ENCODE measurements at places on chromosomes 1 and 21.

DNA sequence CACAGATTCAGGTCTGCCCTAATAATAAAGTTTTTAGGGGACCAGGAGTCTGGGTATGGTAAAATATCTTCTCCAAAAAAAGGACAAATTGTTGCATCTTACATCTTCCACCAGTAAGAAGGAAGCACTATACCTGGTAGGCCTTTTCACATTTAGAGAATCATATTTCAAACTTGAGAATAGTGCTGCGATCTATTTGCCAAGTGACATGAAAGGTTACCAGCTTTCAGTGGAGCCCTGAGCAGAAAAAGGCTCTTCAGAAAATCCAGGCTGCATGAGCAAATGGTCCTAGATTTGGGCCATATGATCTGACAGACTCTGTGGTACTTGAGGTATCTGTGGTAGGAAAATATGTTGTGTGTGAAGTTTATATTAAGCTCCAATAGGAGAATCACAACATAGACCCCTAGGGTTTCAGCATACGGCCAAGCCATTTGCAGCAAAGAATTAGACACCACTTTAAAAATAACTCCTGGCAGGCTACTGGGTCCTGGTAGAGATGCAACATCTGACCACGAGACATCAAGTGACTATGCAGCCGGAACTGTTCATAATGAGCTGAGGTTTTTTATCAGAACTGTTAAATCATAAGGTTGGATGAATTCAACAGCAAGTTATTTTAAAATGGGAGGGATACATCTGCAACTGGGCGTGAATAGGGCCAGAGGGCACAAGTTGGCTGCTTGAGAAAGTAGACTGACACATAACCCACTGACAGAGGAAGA is 38.6 kb upstream of the CCDC190 start:
- peak; percentile 95 for DNase-seq

DNA sequence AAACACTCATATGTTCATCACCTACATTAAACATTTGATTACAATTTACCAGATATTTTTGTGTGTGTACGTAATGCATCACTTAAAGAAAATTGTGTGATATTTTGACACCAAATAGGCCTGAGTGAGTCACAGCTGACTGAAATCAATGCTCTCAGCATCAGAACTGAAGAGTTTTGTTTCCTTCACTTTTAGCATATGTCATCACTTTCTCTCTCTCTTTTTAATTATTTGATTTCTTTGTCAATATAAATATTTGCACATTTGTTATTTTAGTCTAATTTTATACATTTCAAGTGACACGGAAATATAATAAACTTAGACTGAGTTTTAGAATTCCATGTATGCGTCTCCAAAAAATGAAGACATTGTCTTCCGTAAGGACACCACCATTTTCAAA is 545.3 kb downstream of the PTPRC start:
- no peak for DNase-seq

- peak; percentile 50 for DNase-seq
These were observed 160.6 kb upstream of the CD34 start for GRCh38 chr1:208071435-208072031.

DNA sequence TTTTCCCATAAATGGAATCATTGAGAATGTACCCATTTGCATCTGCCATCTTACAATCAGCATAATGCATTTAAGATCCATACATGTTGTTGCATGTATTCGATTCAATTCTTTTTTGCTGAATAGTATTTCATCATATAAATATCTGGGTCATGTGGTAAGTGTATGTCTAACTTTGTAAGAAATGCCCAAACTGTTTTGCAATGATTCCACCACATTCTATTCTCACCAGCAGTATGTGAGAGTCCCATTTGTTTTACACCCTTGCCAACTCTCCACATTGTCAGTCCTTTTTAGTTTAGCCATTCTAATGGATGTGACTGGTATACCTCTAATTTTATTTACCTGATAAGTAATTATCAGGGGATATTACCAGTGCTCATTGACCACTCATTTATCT is 115.8 kb upstream of the PBX1 start:
- no peak for DNase-seq

DNA sequence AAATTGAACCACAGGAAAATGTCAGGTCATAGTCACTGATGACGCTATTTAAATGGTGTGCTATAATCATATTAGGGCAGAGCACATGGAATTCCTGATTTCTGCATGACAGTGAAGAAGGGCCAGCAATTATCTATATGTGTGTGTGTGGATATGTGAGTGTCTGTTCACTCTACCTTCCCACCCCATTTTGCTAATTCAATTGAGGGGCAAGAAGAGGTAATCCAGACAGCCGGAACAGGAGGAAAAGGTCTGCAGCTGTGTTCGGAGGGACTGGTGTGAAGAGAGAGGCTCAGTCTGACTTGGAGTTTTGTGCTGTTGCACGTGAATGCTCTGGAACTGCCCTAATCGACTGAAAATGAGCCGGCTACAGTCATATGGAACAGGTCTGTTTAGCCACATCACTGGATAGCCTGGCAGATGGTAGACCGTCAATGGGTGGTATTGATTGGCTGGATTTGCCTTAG is 5.1 kb upstream of the ELAVL4 start:
- DNase-seq: no peak

DNA sequence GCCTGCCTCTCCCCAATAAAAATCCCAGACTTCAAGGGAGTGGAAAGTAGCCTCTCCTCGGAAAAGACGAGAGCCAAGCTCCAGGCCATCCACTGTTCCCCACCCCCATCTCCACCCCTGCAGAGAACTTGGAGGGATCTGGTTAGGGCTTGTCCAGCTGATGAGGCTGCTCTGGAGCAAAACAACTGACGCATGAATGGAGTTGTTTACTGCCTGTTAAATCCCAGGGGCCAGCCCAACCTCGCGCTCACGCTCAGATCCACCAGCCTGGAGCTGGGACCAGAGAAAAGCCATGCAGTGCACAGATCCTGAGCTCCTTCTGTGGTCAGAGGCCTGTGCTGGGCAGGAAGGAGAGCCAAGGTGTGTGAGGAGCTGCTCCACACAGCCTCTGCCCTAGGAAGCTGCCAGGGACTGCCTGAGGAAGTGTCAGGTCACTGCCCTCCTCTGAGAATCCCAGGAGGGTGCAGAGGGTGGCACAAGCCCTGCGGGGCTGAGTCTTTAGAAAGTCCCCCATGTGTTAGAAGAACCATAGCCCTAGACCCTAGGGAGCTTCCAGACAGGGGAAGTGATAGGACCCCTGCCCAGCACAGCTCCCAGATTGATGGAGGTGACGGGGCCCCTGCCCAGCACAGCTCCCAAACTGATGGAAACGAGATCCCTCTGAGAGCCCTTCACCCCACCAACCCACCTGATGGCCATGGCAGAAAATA is 109.0 kb upstream of the IPO9 start:
- peak; percentile 86 for DNase-seq

GRCh38 chr1:61130338-61131000 is 48.1 kb downstream of the NFIA start:
- DNase-seq: no peak

DNA sequence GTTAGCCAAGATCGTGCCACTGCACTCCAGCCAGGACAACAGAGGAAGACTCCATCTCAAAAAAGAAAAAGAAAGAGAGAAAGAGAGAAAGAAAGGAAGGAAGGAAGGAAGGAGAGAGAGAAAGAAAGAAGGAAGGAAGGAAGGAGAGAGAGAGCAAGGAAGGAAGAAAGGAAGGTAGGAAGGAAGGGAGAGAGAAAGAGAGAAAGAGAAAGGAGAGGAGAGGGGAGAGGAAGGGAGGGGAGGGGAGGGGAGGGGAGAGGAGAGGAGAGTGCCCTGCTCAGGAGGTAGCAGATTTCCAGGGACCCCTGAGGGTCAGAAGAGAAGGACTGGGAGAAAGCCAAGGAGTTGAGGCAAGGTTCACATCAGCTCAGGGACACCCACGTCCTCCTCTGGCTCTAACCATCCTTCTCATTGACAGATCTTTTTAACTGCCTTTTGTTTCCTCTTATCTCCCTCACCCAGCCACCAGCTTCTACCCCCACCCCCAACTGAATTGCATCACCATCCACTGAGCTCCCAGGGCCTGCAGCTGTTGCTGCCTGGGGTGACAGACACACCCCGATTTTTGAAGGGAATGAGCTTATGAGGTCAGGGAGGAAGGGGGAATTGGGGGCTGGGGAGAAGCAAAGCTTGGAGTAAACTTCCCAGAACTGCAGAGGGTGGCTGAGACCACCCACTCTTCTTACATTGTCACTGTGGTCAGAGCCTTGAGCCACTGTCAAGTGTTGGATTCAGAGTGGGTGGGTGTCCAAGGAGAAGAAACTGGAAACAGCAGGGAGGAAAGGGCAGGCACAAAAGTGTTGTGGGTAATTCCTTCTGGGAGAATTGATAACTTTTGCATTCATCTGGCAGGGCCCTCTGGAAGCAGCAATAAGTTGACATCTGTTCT is 91.6 kb downstream of the GLUL start:
- DNase-seq: peak; percentile 9

DNA sequence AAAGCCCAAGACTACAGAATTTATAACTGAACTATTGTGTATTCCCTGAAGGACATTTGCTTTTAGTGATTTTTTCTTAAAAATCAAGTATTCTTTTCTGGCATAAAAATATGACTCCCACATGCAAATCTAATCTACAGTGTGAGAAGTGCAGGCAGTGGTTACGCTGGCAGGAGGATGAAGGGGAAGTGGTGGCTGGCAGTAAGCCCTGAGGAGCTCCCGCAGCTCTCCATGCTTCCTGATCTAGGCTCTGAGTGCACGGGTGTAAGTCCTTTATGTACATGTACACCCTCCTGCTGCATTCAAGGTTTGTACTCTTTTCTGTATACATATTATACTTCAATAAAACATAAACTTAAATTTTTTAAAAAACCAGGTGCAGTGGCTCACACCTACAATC is 67.5 kb upstream of the PRDX6 start:
- peak; percentile 94 for DNase-seq

- peak; percentile 54 for DNase-seq
These were observed 68.9 kb upstream of the TSPAN2 start for GRCh38 chr1:115158181-115158580.

DNA sequence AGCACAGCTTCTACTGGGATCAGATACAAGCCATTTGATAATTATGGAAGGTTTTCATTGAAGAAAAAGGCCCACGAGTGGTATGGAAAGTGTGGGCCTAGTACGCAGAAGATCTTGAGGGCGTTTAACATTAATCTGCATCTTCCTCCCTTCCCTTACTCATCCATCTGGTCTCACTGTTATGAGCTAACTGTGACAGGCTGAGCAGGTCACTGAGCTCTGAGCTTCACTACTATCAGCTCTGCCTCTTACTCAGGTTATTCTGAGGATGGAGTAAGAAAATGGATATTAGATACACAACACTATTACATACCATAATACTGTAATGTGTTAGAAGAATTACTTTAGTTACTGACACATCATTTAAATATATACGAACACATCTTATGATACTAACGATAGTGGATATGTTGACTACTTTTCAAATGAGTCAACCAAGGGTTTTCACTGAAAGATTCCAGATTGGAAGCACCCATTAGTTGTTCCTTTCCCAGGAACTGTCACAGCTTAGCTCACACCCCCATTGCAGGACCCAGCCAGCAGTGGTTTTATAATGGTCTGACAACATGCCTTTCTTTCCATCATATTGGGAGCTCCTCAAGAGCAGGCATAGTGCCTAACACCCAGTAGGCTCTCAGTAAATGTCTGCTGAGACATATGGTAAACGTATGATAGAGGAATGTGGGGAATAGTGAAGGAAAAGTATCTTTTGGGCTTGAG is 97.8 kb upstream of the C8B start:
- DNase-seq: no peak

DNA sequence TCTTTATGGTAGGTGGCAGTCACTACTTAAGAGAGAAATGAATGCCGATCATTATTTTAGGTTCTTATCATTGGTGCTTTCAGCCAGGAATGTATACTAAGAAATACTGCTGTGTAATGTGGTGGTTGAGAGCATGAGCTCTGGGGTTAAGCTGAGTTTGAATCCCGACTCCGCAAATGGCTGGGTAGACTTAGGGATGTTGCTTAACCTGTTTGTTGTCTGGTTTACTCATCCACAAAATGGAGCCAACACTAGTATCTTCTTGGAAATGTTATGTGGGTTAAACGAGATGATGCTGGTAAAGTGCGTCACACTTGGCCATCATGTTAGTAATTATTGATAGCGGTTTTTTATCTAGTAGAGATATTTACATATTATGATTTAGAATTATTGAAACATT is 83.8 kb downstream of the WDR3 start:
- no peak for DNase-seq

GRCh38 chr21:41068967-41069642 is 98.9 kb upstream of the BACE2 start:
- DNase-seq: peak; percentile 58

- no peak for DNase-seq
These were observed at the start of gene RAP1GAP for GRCh38 chr1:21669258-21670058. TSS of gene RAP1GAP (minus strand) at chr1:21669357. CDS start at chr1:21620032, 49,325 bp downstream.

- no peak for DNase-seq
These were observed 3.3 kb downstream of the VWA1 start for GRCh38 chr1:1438531-1439381.

DNA sequence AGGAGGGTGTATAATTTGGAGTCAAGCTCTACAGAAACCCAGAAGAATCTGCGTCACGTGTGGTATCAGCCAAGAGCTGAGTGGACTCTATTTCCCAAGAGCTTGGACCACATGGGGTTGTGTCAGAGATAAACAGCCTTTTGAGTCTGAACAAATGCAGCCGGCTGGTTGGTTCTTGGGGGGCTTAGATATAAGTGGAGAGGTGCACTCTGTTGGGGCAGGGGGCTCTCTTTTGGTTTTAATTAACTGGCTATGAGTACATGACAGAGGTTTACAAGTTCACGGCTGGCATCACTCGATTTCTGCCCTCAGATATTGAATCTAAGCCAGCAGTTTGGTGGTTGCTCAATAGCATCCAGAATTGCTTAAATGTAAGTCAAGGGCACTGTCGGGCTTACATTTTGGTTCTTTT is 501 bp upstream of the MRAP start:
- no peak for DNase-seq

DNA sequence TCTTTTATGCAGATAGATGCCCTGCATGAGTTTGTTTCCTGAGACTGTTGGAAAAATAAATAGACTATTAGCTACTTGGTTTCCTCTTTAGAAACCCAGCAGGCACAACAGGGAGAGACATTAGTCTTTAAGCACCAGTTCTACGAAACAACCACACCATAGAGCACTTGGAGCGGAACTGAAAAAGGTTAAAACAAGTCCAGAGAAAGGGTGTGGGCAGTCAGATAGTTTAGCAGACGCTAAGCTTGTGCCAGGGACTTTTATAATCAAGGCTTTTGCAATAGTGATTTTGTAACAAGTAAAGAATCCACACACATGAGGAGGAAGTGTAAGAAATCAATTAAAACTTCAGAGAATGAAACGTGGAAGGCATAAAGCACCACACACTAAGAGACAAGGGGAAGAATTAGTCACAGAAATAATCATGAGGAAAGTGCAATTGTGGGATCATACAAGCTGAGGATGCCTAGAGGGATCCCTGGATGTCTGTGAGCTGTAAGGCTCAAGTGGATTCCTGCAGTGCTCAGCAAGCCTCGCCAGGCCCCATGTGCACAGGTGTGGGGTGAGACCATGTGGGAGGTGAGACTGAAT is 37.8 kb upstream of the TLR5 start:
- peak; percentile 8 for DNase-seq

- DNase-seq: no peak
These were observed 184.1 kb upstream of the NCAM2 start for GRCh38 chr21:20814090-20814489.

Measured in astrocyte of the spinal cord (primary cell).